Dorsolateral prefrontal cortex (tissue), 122 donors: ENCODE measurements at places on chromosomes 3 and 15.

- no peak for DNase-seq
Measured at GRCh38 chr15:90421527-90421926, 33.5 kb downstream of the IQGAP1 start.

DNA sequence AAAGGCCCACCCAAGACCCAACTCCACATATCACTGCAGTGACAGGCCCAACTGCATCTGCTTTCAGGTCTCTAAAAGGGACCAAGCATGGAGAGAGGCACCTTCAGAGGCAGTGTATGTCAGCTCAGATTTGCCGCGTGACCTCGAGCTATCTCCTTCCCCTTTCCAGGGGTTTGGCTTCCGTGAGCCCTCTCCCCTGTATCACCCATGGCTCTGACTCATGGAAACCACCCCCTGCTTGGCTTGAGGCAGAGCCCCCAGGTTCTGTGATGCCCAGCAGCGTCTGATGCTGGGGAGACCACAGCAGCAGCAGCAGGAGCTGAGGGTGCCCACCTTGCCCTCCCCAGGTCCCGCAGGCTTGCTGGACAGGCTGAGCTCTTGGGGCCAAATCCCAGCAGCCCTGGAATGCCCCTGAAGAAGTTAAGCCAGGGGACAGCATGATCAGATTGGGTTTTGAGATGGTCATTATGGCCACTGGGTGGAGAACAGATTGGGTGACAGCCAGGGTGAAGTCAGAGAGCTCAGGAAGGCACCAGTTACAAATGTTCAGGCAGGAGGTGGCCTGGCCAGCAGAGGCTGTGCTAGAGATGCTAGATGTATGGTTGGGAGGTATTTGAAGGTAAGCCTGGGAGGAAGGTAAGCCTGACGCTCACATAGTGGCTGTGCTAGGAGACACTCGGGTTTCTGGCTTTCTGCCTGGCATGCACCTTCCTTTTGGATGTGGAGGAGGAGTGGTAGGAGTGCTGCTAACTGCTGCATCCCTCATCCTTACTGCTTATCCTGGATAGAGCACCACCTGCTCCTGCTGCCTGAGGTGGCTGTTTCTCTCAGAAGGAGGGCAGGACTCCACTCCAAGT is 42.9 kb downstream of the FGD5 start:
- DNase-seq: no peak

DNA sequence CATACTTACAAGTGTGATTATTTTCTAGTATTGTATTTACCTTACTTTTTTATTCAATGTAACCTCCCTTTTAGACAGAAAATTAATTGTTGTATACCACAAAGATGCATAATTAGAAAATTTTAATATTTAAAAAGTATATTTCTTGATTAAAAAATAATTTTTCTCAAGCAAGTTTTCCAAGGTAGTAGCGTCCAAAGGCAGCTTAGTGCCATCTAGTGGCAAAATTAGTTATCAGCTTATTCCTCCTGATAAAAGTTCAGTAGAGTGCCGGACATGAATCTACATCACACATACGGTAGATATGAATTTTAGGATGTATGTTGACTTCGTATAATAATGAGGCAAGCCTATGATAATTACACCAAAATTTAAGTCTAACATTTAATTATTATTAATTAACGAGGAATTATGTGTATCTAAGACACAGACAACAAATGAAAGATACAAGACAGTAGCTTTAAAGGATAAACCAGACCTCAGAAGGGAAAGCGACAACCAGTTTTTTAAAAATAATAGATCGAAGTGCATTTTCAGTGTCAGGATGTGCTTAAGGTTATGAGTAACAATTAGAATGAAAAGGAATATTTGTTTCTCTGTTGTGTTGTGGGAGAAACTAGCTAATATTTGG is 405.9 kb downstream of the ROBO1 start:
- DNase-seq: no peak

DNA sequence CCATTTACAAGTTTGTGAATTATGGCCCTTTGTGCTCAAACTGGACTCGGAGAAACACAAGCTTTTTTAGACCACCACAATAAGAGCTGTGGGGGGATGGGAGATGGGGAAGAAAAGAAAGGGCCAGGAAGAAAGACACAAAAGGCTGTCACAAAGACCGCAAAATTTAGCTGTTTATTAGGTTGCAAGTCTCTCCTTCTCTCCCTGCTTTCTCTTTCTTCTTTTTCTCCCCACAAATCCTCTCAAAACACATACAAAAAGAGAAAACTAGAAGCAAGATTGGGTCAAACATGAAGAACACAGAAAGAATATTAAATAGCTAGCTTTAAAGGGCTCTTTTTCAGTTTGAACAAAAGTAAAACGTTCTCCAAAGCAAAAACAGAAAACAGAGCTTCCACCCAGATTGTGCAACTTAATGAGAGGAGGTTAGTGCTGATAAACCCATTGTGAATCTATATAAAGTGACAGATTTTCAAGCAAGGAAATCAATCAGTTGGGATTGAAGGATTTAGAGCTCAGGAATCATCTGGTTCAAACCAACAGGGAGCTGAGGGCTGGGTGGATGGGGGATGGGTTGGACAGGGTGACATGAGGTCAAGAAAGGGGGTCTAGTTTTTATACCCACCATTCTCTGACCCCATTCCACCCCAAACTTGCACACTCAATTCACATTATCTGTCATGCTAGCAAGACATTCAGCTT is 87.3 kb downstream of the DHX30 start:
- no peak for DNase-seq

DNA sequence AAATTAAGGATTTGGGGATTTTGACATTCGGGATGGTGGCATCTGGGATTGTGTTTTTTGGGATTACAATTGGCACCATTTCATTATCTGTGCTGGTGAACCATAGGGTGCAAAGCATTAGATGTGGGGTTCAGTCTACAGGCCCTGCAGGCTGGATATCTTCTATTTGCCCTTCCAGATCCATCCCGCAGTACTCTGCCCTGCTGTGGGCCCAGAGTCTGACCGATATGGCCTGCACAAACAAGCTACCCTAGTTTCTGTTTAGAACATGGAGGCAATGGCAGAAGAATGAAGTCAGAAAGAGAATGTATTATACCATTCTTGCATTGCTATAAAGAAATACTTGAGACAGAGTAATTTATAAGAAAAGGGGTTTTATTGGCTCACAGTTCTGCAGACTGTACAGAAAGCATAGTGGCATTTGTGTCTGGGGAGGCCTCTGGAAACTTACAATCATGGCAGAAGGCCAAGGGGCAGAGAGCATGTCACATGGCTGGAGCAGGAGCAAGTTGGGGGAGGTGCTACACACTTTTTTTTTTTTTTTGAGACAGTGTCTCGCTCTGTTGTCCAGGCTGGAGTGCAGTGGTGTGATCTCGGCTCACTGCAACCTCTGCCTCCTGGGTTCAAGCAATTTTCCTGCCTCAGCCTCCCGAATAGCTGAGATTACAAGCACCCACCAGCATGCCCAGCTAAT is 93.7 kb downstream of the NCEH1 start:
- DNase-seq: no peak

GRCh38 chr15:67024998-67025368 is 40.4 kb upstream of the SMAD3 start:
- DNase-seq: no peak

GRCh38 chr3:32708672-32709283 is 23.8 kb downstream of the CNOT10 start:
- DNase-seq: no peak

GRCh38 chr3:186669378-186670084 is 3.7 kb downstream of the HRG start:
- DNase-seq: no peak

- DNase-seq: no peak
Measured at GRCh38 chr15:63348392-63348791, 33.3 kb downstream of the CA12 start.

DNA sequence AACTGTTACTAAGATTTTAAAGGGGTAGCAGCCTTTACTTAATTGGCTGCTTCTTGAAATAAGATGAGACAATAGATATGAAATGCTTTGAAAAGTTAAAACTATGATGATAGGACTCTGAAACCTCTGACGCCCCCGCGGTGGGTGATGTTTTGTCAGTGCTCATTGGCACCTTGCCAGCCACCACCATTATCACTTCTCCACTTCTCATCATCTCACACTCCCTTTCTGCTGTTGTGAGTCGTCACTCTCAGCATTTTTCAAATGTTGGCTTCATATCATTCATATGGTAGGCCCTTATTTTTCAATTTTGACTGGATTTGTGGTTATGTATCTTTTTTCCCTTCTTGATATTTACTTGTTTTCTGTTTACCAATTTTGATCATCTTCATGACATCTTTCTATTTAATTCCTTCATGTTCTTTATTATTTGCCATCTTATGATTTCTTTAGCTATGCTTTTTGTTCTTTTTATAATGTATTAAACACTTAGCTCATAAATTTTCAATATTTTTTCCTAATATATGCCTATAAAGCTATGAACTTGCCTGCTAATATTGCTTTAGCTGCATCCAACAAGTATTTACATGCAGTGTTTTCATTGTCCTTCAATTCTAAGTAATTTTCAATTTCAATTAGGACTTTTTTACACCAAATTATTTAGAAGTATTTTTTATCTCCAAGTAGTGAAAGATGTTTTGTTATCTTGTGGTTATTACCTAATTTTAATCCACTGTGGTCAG is 30.3 kb upstream of the SKOR1 start:
- no peak for DNase-seq

- DNase-seq: no peak
Measured at GRCh38 chr15:60720493-60721256, 241.7 kb upstream of the ICE2 start.

DNA sequence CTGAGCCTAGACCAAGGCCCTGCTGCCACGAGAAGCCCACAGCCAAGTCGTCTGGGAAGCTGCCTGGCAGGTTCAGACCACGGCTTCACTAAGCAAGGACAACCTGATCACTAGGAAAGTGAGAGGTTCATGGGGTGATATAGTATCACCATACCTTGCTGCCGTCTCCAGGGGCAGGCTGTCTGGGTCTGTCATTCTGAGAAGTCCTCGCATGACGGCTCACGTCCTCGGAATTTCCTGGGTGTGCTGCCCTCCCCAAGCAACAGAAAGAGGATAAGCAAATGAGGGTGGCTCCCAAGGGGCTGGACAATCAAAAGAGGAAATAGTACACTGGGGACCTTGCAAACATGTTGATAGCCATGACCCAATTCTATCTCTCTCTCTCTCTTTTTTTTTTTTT is 207.4 kb upstream of the IGF1R start:
- DNase-seq: no peak

DNA sequence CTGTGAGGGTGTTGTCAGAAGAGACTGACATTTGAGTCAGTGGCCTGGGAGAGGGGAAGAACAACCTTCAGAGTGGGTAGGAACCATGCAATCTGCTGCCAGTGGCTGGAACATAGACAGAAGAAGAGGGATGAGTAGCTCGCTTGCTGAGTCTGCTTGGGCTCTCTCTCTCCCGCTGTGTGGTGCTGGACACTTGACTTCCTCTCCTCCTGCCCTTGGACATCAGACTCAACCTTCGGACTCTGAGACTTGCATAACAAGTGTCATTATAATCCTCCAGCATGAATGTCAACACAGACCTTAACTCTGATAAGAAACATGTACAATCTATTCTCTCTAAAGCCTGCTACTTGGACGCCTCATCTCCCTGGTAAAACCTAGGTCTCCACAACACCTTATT is 5.9 kb upstream of the NMD3 start:
- no peak for DNase-seq

GRCh38 chr3:103653996-103654395 is 1219.2 kb downstream of the ZPLD1 start:
- no peak for DNase-seq

DNA sequence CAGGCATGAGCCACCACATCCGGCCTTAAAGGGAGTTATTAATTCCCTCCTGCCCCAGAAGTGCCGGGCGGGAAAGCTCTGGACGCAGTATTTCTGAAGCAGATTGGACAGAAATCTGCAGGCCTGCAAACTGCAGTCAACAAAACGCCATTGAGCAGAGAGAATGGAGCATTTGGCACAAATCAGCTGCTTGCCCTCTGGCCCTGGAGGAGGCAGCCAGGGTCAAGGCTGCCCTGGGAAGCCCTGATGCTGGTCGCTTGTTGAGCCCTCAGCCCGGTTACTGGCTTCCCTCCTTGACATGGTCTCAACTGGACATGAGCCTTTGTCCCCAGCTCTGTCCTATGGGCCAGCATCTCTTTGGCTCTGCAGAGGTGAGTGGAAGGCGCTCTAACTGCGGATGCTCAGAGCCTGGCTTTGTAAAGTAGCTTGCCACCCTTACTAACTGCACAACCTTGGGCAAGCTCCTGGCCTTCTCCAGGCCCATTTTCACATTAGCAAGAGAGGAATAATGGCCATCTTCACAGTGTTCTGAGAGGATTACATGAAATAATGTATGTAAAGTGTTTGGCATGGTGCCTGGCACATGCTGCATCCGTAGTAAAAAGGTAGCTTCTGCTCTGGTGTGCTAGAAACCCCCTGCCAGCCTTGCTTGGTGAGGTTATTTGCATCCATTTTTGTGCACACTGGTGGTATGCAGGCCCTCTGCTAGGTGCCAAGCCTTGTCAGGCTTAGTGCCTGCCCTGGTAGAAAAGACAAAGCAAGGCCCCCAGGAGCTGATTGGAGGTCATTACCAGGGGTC is 4.1 kb downstream of the SEMA4B start:
- DNase-seq: no peak

DNA sequence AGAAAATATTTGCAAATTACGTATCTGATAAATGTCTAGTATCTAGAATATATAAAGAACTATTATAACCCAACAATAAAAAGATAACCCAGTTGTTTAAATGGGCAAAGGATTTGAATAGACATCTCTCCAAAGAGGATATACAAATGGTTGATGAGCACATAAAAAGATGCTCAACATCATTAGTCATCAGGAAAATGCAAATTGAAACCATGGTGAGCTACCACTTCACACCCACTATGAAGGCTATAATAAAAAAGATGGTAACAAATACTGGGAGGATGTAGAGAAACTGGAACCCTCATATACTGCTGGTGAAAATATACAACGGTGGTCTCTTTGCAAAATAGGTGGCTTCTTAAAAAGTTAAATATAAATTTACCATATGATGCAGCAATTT is 28.0 kb downstream of the RAD51 start:
- no peak for DNase-seq

DNA sequence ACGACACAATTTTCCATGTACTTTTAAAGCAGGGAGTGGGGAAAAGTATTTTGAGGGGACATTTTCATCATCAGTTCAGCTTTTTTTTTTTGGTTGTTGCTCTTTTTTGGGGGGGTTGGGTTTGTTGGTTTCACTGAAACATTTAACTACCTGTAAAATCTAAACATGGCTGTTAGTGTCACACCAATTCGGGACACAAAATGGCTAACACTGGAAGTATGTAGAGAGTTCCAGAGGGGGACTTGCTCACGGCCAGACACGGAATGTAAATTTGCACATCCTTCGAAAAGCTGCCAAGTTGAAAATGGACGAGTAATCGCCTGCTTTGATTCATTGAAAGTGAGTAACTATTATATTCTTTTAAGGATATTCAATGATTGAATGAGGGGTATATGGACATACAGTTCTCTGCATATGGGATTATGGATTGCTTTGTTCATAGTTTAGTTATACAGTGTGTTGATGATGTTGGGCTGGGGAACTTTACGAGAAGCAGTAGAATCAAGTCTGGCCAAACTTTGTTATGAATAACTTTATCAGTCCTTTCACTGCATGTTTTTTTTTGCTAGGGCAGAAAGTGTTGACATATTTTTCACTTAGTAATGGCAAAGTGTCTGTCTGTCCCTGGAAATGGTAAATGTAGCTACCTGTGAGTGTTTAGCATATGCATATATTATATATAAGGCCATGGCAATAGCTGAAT is 31.5 kb downstream of the MBNL1 start:
- DNase-seq: no peak
